Breast epithelium (tissue), 4 donors: ENCODE measurements at places on chromosomes 3 and 15.

DNA sequence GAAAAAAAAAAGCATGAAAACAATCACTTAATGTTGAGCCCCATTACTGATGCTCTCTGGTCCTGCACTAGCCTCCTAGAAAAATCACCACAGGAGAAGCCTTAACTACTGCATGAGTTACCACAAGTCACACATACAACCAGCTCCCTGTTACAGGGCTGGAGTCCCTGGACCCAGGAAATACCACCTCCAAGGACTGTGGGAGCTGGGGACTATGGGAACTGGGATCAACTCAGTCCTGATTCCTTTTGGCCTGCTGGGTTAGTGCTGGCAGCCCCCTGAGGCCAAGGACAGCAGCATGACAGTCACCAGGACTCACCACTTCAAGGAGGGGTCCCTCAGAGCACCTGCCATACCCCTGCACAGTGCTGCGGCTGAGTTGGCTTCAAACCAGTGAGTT, 559 bp downstream of the NR1I2 start:
- DNase-seq = no peak

GRCh38 chr3:48514431-48515227, 10.7 kb upstream of the SHISA5 start:
- no peak for DNase-seq

DNA sequence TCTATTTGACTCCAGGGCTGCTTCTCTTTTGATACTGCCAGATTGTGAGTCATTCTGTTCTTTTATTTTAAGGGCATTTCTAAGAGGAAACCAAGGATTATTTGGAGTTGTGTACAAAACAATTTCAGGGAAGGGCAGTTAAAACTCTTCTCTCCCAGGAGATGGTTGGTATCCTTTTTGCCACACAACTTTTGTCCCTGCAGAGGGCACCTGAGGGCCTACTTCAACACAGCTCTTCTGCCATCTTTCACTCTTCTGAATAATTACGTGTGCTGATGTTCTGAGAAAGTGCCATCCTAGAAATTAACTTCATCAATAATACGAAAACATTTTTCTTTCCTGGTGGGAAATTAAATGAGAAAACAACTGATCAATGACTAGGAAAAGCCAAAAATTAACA, 75.7 kb upstream of the GADL1 start:
- DNase-seq = no peak

GRCh38 chr3:169147238-169148008, 516.1 kb downstream of the MECOM start:
- DNase-seq = no peak

- no peak for DNase-seq
These were observed 360.9 kb downstream of the ZNF385D start for GRCh38 chr3:21390136-21390535.

- DNase-seq = peak; percentile 77
These were observed 275.3 kb downstream of the UACA start for GRCh38 chr15:70488002-70488605.

GRCh38 chr15:89105147-89105546, 16.9 kb downstream of the ABHD2 start:
- no peak for DNase-seq

DNA sequence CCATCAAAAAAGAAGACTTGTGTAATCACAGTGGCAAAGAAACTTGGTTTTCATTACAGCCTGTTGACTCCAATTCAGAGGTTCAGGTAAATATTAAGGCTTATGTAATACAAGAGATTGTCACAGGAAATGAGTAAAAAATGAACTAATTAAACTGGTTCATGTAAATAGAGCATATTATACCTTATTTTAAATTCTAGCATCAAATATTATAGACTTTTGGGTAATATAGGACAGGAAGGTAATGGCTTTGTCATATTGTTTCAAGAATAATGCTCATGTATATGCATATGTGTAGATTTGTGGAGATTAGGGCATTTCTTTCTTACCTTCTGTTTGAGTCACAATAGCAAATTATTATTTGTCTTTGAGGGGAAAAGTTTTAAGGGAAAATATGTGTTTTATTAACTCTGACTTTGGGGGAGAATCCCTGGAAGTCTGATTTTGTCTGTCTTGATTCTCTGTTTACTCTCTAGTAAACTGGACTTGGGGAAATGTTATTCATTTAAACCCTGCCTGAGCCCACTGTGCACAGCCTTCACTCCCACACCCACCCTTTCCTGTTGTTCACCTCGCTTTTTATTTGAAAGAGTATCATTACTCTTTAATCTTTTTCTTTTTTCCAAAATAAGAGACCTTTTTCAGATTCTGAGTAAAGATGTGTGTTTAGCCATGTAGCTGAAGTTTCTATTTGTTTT, 43.0 kb downstream of the RASA2 start:
- DNase-seq = no peak

- no peak for DNase-seq
These were observed 86.0 kb downstream of the EFL1 start for GRCh38 chr15:82176542-82176941.

- no peak for DNase-seq
These were observed 84.1 kb downstream of the LRIG1 start for GRCh38 chr3:66416556-66417304.

DNA sequence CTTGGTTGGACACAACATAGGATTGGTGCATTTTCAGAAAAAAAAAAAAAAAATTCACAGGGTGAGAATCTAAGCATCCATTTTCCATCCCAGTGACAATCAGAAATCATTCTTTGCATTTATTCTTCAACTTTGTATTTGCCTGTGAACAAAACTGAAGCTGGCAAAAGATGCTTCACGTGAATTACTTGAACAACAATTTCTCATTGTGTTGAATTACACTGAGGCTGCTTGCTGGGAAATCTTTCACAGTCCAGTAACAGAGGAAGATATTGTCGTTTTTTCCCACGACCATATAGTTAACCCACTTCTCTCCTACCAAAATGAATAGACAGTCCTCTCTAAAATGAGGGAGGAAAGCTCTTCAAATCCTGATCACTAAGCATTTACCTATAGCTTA, 4.3 kb upstream of the SLCO3A1 start:
- no peak for DNase-seq

GRCh38 chr15:46293550-46293949, 658.7 kb downstream of the SQOR start:
- no peak for DNase-seq

- DNase-seq = peak; percentile 64
These were observed 29.6 kb downstream of the PSTPIP1 start for GRCh38 chr15:77024273-77025082.

DNA sequence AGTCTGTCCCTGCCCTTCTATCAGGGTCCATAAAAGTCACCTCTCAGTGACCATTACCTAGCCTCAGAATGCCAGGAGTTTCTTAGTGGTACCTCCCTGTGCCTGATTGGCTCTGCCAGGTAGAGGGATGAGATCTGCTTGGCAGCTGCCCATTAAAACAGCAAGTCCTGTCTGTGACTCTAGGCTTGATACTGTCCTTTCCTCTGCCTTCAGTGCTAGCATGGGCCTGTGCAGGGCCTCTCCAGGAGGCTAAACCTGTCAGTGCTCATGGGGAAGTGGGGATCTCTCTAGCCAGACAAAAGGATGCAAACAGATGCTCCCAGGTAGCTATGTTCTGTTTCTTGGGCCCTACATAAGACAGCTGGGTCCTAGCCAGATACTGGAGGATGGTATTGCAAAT, 10.0 kb upstream of the MANF start:
- no peak for DNase-seq

DNA sequence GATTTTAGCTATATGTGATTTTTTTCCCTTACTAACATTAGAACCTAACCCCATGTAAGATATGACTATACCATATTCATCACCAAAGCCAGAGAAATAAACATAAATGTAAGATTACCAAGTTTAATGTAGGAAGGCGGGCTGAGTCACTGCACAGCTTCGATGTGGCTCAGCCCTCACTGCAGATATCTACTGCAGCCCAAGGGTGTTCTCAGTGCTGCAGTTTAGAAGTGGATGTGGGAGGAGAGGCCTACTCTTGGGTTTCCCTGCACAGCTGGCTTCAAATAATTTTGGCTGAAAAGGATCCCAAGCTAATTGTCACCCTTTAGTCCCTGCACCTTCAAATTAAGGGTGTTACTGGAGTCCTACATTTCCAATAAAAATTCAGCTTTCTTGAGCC, 9.3 kb downstream of the ARPP19 start:
- no peak for DNase-seq

DNA sequence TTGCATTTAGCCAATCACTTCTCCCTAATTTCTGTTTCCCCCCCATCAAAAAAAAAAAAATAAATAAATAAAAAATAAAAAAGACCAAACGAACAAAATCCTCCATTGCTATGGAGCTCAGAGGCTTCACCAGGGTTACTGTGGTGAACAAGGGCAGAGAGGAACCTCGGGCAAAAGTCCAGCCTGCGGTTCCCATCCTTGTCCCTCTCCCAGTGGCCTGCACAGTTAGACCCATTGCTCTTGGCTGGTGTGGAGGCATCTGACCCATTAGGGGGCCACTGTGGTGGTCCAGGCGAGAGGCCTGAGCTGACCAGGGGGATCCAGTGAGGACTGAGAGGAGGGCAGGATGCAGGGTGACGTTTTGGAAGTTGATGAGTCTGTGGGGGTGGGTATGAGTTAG, 18.8 kb downstream of the CORO2B start:
- no peak for DNase-seq

GRCh38 chr3:23611737-23612295, 193.9 kb upstream of the UBE2E1 start:
- no peak for DNase-seq

DNA sequence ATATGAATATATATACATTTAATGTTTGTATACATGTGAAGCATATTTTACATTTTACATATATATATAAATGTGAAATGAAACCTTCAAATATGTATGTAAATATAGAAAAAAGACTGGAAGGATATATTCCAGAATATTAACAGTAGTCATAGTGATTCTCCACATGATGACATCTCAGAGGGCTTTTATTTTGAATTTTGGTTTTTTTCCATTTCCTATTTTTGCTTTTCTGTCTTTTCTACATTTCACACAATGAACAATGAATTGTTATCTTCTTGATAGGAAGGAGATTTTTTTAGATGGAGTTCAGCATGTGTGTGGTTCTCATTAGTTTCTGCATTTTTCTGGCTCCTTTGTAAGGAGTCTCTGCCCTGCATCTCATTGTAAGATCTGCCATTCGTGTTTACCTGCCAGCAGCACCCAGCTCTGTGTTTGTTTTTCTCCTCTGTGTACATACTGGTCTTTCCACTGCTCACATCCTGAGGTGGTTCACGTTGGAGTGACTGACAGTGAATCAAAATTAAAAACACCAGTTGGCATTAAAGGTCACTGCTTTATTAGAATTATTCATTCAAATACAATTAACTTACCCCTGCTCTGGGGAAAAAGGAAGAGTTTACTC, 425.3 kb upstream of the MDFIC2 start:
- DNase-seq = no peak

DNA sequence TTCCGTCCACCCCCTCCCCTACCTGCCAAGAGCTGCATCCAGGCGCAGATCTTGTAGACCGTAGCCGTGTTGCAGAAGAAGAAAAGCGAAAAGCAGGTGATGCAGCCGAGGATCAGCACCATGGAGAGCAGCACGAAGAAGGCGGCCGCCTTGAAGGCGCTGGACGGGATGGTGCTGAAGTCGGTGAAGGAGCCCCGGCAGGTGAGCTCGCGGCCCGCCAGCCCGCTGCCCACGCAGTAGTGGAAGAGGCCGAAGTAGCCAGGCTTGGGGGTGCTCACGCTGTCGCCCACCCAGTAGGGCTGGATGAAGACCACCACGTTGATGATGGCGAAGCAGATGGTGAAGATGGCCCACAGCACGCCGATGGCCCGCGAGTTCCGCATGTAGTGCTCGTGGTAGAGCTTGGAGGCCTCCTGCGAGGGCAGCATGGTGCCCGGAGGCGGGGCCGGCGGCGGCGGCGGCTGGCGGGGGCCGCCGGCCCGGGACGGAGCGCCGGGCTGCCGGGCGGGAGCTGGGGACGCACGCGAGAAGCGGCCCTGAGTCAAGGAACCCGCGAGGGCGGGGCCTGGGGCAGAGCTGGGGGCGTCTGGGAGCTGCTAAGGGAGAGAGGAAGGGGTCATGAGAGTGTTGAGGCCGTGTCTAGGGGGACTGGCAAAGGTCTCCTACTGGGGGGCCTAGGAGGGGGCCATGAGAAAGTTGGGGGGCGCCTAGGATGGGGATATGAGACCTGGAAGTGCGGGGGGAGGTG, 1.2 kb downstream of the LHFPL4 start:
- no peak for DNase-seq

DNA sequence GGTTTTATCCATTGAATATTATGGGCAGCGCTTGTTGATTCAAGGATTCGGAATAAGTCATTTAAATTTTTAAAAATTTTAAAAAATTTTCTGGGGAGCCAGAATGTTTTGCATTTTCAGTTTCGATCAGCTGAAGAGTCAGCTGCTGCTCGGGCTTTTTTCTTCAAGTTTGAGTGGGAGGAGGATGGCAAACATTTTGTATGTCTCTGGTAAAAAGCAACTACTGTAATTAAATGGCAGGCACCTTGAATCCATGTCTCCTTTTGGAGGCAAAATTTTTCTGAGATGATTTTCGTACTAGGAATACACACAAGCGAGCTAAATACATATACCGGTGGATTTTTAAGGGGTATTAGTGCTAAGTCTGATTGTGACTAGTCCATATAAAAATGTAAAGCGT, 612 bp downstream of the C3orf38 start:
- no peak for DNase-seq

- no peak for DNase-seq
These were observed 221.9 kb upstream of the LRIG1 start for GRCh38 chr3:66722675-66723074.

DNA sequence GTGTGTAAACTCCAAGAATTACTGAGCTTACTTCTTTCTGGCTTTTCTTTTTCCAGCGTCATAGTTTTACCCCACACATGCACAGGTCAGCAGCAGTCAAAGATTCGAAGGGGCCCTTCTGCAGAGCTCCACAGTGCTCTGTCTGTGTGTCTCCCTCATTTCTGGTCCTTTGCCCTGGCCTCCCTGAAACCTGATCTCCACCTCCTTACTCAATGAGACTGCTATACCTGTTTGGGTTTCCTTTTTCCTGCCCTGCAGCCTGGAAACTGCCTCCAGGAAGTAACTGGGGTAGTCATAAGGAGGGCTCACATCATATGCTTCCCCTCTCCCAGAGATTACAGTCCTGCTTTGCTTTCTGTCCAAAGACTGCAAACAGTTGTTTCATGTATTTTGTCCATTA, 82.8 kb upstream of the TNIK start:
- no peak for DNase-seq

DNA sequence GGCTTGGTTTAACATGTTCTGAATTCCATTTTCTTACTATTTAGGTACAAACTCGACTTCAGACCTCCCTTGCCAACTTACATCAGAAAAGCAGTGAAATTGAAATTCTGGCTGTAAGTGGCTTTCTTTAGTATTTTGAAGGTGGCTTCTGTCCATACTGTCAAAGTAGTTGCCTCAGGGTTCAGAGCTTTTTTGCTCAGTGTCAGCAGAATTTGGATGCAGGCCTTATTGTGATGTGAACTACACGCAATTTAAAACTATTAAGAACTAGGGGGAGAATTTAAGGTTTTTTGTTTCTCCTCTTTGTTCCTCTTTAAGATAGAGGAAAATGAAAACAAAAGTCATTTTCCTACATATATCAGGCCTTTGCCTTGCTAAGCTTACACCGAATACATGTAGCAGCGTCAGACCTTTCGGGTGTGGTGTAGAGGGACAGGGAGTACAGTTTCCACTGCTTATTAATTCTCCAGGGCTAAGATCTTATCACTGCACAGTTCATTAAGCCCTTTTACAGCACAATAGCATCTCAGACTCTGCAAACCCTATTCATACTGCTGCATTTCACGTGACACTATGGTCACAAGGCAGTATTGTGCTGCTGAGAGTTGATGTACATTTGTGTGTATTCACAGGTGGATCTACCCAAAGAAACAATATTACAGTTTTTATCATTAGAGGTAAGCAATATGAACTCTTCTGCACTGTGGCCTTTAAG, 6.7 kb downstream of the SRP14 start:
- no peak for DNase-seq

- DNase-seq = peak; percentile 25
These were observed 352.4 kb upstream of the ARHGEF26 start for GRCh38 chr3:153768561-153769469.
